ENCODE measurements at places on chromosomes 6 and 20.

DNA sequence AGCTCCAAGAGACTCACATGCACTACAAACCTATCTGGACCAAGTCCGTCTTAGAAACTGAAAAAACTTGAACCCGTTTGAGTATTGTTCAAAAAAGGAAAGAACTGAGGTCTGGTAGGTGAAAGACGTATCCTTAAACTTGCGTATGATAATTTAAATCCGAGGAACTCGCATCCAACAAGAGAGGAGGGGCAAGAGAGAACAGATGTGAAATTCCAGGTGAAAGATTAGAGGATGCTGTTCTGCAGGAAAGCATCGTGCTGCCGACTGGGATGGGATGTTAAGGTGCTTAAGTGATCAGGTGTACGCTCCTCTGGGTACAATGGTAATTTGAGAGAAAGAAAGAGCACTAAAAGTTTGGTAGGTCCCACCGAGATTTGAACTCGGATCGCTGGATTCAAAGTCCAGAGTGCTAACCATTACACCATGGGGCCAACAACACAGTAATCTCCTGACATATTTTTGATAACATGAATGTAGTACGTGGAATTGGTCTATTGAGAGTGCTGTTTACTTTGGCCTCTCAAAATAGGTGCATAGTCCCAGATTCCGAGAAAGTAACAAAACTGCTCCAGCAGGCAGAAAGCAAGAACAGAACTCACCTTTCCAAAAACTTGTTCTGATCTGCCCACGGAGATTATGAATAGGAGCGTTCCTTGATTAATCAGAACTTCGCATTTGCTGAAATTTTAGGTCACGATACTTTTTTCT, 53.5 kb upstream of the BTN3A2 start:
- DNase-seq: peak; percentile 76

DNA sequence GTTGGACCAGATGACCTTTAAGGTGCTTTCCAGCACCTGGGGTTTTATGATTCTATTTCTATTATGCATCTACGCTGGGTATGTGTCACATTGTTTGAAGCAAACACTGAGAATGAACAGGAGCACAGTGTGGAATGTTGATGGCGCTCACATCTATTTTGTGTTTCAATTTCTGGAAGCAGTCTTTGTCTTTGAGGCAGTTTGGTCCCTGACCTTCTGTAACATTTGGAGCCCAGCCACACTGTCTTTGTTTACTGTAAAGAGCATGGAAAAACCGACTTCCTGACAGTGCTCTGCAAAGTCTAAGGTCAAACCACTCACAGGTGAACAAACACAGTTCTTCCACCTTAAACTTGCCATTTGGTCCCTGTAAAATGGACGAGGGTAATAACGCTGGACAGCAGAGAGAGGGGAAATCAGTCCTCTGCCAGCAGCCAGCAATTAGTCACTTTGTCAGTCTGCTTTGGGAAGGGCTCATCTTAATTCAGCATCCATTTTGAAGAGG, 155.5 kb downstream of the PRL start:
- DNase-seq: no peak

DNA sequence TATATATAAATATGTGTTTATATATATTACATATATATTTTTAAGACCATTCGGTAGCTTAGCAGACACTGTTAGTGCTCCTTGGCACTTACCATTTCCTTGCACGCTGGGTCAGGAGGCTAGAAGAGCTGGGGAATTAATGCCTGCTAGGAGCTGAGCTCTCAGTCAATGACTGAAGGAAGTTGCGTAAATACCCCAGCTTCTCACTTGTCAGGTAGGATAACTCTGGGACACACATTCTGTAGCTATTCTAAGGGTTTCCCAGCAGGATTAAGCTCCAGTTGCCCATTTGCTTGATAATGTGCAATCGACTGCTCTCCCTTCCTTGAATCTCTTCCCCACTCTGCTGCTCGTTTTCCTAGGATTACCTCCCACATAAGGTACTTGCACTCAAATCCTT, 15.7 kb upstream of the DNAAF9 start:
- no peak for DNase-seq

GRCh38 chr6:30766461-30767157, 22.3 kb upstream of the IER3 start:
- no peak for DNase-seq

- DNase-seq: no peak
These were observed 537 bp downstream of the PRR3 start for GRCh38 chr6:30557683-30557981.

- peak; percentile 35 for DNase-seq
These were observed 1.8 kb upstream of the SAMD5 start for GRCh38 chr6:147506704-147507114.

DNA sequence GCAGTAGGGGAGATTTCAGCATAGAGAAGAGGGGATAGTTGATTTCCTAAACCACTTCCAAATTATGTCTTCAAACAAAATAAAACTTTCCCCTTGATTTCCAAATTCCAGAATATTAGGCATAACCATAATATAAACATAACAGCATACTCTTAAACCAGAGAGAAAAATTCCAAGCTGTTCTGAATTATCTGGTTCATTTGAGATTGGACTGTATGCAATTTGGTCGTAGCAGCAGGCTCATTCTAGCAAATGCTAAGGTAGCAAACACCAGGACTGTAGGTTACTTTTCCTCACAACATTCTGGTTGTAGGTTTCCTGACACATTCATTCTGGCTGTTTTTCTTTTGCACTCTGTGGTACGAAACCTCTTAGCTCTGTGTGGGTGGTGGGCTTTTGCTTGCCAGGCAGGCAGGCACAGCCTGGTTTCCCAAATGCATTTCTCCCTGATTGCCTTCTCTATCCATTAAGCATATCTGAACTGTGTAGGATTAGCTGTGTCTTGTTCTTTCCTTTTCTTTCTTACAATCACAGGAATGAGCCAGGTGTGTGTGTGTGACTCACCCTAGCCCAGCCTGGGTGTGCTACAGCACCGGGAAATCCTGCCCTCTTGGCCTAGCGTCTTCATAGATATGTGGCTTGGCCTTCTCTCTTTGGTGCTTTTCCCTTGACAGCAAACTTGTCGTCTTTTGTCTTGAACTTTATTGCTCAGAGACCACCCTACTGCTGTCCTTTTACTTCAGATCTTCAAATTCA, 77.1 kb downstream of the JARID2 start:
- no peak for DNase-seq

GRCh38 chr20:44411020-44411756, 55.7 kb downstream of the HNF4A start:
- DNase-seq: no peak

GRCh38 chr6:107314531-107314939, 144.8 kb downstream of the PDSS2 start:
- DNase-seq: no peak

DNA sequence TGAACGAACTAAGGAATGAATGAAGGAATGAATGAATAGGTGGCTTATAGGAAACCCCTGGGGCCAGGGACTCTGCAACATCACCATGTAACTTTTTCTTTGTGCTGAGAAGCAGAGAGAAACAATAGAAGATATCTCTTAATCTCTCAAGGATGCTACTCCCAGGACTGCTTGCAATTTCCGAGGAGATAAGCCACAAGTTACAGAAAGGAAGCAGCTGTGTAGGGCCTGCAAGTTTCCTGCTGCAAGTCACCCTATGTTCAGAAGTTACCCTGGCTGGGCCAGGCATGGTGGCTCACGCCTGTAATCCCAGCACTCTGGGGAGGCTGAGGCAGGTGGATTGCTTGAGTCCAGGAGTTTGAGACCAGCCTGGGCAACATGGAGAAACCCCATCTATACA, 7.3 kb upstream of the MAVS start:
- DNase-seq: peak; percentile 37

- no peak for DNase-seq
These were observed 136.7 kb upstream of the EEF1E1 start for GRCh38 chr6:8238773-8239683.

GRCh38 chr6:142932889-142933288, 12.1 kb downstream of the HIVEP2 start:
- DNase-seq: no peak

DNA sequence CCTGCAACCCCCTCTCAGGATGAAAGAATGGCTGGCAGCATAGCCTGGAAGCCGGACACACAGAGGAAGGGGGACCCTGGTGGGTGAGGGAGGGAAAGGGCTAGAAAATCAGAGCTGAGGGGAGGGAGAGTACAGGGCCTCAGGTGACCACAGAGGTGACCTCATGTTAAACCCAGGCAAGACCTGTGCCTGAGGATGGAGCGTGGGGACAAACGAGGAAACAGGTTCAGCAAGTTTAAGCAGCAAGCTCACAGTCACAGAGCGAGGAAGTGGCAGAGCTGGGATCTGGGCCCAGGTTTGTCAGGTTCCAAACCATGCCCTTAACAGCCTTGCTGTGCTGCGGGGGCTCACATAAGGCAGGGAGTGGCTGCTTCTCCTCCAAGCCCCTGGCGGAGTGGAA, 4.0 kb upstream of the BPI start:
- DNase-seq: no peak

GRCh38 chr6:1499777-1500176, 109.9 kb upstream of the FOXC1 start:
- DNase-seq: no peak

DNA sequence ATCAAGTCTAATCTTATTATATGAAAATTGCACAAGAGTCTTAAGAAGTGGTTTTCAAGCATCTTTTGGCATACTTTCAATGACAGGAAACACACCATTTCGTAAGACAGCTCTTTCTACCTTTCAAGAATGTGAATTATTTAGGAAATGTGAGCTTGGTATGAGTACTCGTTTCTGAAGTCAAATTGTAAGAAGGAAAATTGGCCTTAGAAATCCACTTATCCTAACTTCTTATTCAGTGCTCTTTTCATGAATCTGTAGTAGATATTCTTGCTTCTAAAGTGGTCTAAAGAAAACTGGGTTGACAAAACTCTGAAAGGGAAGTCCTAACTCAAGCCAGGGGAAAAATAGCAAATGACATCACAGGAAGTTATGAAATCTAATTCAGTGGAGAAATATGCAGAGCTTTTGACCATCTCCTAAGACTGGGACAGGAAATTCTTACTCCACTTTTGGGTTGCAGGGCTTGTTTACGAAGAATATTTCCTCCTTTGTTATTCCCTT, 38.5 kb upstream of the OGFRL1 start:
- peak; percentile 36 for DNase-seq

GRCh38 chr20:57114290-57115005, 152.0 kb downstream of the BMP7 start:
- no peak for DNase-seq

- DNase-seq: peak; percentile 73
These were observed 66.7 kb upstream of the TIAM2 start for GRCh38 chr6:154928325-154928922.

DNA sequence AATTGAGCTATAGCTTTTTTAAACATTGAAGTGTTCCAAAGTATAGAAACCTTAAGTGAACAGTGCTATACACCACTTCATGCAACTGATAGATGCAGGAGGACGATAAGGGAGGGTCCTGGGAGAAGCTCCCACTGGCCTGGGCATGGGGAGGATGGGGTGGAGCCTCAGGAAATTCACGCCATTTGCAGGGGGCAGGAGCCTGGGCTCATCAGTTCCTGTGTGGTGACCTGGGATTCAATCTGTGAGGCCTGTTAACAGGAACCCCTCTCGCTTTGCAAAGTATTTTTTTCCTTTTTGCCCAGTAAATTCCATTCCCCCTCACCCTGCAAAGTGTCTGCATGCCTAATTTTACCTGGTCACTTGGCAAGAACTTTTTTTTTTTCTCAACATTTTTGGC, 11.0 kb upstream of the ASCC3 start:
- no peak for DNase-seq

- DNase-seq: no peak
These were observed 50.0 kb upstream of the ESR1 start for GRCh38 chr6:151757506-151757955.

DNA sequence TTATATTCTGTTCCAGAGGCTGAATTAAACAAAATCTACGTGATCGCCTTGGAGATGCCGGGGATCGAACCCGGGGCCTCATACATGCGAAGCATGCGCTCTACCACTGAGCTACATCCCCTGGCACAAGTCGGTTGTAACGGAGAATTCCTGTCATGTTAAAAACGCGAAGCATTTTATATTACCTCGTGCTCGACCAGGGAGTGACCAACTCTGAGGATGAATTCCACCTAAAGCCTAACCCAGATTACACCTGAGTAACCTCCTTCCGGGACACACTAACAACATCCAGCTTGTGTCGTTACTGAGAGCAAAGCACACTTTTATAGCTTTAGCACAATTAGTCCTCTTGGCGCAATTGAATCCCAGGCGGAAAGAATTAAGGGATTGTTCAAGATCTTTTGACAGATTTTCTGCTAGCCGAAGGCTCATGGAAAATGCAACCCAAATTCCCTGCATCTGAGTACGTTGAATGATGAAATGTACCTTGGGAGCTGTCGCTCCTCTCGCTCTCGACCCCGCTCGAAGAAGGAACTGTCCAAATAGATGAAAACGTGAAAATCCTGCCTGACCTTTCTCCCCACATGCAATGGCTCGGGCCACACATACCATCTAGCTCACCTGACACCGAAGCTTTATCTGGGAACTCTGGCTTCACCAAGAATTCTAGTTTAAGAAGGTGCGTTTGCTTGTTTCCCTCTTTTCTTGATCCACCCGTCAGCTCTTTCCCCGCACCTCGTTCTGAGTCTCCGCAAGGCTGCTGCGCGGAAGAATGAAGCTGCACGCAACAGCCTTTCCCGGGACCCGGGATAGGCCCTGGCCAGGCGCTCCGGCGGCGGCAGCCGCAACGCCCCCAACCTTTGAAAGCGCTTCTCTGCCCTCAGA, 148.3 kb downstream of the GPX5 start:
- peak; percentile 32 for DNase-seq

DNA sequence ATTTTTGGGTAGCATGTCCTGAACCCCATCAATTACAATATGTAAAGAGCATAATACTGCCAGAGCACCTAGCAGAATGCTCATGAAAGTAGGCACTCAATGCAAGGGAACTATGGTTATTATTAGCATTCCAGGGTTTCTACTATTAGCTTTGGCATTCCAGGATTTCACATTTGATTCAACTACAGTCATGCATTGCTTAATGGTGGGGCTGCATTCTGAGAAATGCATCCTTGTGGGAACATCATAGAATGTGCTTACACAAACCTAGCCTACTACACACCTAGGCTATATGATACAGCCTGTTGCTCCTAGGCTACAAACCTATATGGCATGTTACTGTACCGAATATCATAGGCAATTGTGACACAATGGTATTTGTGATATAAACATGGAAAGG, 247.8 kb downstream of the CD83 start:
- no peak for DNase-seq

- no peak for DNase-seq
These were observed 23.6 kb downstream of the THEMIS start for GRCh38 chr6:127877231-127877630.

DNA sequence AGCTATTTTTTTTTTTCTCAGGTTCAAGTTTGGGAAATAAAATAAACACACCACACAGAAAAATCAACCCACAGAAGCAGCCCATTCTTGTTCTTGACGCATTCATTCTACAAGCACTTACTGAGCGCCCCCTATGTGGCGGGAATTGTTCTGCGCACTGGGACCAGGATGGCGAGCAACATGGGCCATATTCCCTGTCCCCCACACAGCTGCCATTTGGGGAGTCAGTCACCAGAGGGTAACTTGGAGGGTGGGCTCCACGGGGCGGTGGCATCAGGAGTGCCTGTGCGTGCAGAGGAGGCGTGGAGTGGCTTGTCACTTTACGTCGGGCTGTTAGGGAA, 185.0 kb upstream of the PDE10A start:
- no peak for DNase-seq

- DNase-seq: no peak
These were observed 219.2 kb downstream of the C6orf118 start for GRCh38 chr6:165090242-165090641.

- peak; percentile 56 for DNase-seq
These were observed 90.5 kb downstream of the SYNJ2 start for GRCh38 chr6:158072083-158072721.

Measured in KG1 (cell line).